Body of pancreas (tissue), 4 donors: ENCODE measurements at places on chromosomes 5 and 9. TPM values are rescaled to one million over a fixed set of nuclear protein-coding genes. Genes with fewer than 3 reads are reported as not detected.

Gene PHYHD1
- 48.8 TPM for total RNA-seq

Gene FOXD4L4
- total RNA-seq: 0.52 TPM

Gene DNLZ
- total RNA-seq: 24.1 TPM

Gene DND1
- total RNA-seq: 1.8 TPM

Gene SLC46A2
- total RNA-seq: 0.78 TPM

Gene PTGDS
- total RNA-seq: 48.0 TPM

Gene PCDHB16
- 2.1 TPM for total RNA-seq

Gene NEUROG1
- total RNA-seq: not detected

DNA sequence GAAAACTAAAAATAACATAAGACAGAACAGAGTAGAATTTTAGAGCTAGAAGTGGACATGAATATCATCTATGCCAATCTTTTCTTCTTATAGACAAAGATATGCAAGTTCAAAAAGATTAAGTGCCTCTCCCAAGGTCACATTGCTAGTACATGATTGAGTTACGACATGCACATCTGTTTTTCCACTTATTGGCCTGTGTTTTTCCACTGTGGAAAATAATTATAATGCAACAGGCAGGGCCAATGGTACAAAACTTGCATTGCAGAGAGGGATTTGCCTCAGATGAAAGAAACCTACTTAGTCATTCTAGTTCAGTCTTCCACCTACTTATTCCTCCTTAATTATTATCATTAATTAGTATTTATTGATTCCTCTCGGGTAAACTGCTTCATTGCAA lies 407.8 kb upstream of the SGCD start:
- no peaks in the 10 kb centered on the region for H3K27me3 ChIP-seq
- no peaks in the 10 kb centered on the region for H3K4me1 ChIP-seq
- no peaks in the 10 kb centered on the region for H3K36me3 ChIP-seq

- no peaks in the 10 kb centered on the region for H3K4me1 ChIP-seq
- H3K4me3 ChIP-seq: no peak overlapping the region
- peaks cover 6% of the 10 kb centered on the region for H3K36me3 ChIP-seq
- H3K27me3 ChIP-seq: no peaks in the 10 kb centered on the region
Observed at GRCh38 chr5:146510559-146511125, 5.3 kb downstream of the GPR151 start.

DNA sequence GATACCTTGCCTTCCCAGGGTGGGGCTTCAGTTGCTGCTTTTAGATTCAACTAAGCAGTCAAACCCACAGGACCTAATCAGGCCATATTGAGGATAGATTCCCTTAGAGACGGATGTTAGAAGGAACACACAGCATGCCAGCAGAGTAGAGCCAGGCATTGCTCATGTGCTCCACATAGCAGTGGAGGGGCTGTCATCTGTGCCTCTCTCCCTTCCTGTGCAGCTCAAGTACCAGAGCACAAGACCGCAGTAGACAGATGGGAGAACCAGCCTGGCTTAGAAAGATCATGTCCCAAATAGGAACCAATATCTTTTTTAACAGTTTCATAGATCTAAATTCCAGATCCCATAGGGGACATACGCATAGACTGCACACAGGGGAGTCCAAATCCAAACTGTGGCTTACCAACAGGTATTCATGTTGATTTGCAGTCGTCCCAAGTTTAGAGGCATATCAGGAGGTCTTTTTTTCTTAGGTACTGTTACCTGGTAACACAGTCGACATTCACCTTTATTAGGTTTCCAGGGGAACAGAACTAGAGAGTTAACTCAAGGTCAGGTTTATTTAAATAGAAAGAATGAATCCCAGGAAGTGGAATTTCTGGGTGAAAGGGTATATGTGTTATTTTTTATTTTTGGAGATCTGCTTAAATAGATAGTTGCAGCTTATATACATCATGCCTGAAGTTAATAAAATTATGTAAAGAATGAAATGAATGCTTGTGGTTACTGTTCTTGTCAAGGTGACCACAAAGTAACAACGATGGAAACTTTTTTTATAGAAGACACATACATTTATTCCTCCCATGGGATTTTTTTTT lies 43.5 kb upstream of the PCAT7 start:
- DNase-seq: no peak
- H3K36me3 ChIP-seq: no peaks in the 10 kb centered on the region
- H3K27ac ChIP-seq: no peak overlapping the region
- no peak overlapping the region for H3K4me3 ChIP-seq
- no peaks in the 10 kb centered on the region for H3K27me3 ChIP-seq

DNA sequence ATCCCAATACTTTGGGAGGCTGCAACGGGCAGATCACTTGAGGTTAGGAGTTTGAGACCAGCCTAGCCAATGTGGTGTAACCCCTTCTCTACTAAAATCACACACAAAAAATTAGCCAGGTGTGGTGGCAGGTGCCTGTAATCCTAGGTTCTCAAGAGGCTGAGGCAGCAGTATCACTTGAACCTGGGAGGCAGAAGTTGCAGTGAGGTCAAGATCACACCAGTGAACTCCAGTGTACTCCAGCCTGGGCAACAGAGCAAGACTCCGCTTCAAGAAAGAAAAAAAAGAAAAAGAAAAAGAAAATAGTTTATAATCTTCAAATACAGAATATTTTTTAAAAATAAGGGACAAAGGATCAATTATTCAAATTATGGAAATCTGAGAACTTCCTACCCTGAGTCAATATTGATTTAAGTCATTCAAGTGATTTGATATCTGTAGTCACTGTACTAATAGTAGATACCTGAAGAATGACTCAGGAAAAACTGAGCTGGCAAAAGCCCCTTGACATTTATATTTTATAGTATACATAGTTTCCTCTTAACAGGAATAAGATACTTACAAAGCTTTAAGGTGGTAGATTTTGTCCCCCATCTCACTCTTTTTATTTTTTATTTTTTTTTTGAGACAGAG lies 61.8 kb downstream of the PTBP3 start:
- H3K27me3 ChIP-seq: no peaks in the 10 kb centered on the region
- no peak for DNase-seq
- H3K27ac ChIP-seq: peak overlapping the region; percentile 45
- H3K36me3 ChIP-seq: no peaks in the 10 kb centered on the region
- no peak overlapping the region for H3K4me3 ChIP-seq
- H3K4me1 ChIP-seq: peaks cover 12% of the 10 kb centered on the region

GRCh38 chr9:114226246-114227055 lies 71.1 kb downstream of the COL27A1 start:
- no peaks in the 10 kb centered on the region for H3K27me3 ChIP-seq
- no peak for DNase-seq
- H3K27ac ChIP-seq: no peak overlapping the region
- no peaks in the 10 kb centered on the region for H3K36me3 ChIP-seq
- no peaks in the 10 kb centered on the region for H3K4me1 ChIP-seq

DNA sequence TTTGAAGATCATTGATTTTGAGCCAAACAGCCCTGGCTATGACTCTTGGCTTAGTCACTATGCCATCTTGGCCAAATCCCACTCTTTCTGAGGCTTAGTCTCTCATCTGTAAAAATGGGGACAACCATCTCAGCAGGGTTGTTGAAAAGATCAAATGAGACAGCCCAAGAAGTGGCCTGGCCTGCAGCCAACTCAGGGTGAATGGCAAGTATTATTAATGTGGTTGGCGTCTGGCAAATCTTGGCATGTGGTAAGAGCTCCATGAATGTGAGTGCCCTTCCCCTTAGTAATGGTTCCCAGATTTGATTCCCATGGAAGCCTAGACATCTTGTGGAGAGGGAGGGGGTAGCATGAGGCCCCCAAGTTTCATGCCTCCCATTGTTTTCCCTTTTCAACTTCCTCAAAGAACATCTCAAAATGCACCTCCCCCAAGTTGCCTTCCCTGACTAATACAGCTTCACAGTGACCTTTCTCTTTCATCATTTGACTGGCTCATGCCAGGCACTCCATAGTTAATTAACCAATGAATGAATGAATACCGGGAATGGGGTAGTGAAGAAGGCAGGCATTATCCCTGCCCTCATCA lies 11.8 kb upstream of the TGFBI start:
- H3K27me3 ChIP-seq: no peaks in the 10 kb centered on the region
- H3K4me1 ChIP-seq: peaks cover 5% of the 10 kb centered on the region
- no peak overlapping the region for H3K4me3 ChIP-seq
- no peak overlapping the region for H3K27ac ChIP-seq

- H3K4me3 ChIP-seq: peak overlapping the region; percentile 61
- DNase-seq: no peak
- peak overlapping the region; percentile 97 for H3K27ac ChIP-seq
Observed at GRCh38 chr5:137753691-137754187, 424 bp downstream of the HNRNPA0 start.

DNA sequence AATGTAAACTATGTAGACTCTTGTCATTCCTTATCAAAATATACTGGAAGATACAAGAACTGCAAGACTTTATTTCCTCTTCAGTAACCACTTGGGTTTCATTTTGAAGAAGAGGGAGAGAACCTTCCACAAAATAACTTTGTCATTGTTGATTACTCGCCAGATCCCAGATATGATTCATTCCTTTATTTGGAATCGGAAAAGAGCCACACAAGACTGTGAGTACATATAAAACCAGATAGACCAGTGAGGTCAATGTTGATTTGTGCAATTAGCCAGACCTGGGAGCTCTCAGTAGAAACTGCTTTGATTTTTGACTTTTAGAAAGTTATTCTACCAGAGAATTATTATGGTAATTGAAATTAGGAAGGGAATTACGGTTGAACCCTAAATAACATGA lies 146.1 kb downstream of the TMEM167A start:
- no peak overlapping the region for H3K27ac ChIP-seq
- DNase-seq: no peak
- H3K27me3 ChIP-seq: no peaks in the 10 kb centered on the region
- no peaks in the 10 kb centered on the region for H3K36me3 ChIP-seq

GRCh38 chr5:143138839-143139238 lies 264.6 kb downstream of the NR3C1 start:
- H3K4me3 ChIP-seq: no peak overlapping the region
- H3K36me3 ChIP-seq: no peaks in the 10 kb centered on the region
- H3K27ac ChIP-seq: no peak overlapping the region
- peaks cover 26% of the 10 kb centered on the region for H3K4me1 ChIP-seq
- no peaks in the 10 kb centered on the region for H3K27me3 ChIP-seq

DNA sequence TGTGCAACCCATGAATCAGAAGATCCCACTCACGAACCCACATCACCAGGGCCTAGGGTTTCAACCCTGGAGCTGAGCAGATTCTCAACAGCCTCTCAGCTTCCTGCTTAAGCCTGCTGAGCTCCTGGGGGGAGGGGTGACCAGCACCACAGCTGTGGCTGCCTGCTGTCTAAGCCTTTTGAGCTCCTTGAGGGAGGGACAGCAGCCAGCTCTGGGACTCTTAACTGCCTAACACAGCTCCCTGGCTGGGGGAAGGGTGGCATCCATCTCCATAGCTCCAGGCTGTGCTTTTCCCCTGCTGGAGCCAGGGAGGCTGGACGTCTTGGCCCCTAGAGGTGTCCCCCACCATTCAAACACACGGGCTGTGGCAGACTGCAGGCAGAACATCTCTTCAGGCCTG lies 250.3 kb downstream of the DMAC1 start:
- H3K4me1 ChIP-seq: no peaks in the 10 kb centered on the region
- H3K27ac ChIP-seq: no peak overlapping the region
- H3K4me3 ChIP-seq: no peak overlapping the region
- no peaks in the 10 kb centered on the region for H3K36me3 ChIP-seq
- H3K27me3 ChIP-seq: no peaks in the 10 kb centered on the region

- H3K36me3 ChIP-seq: no peaks in the 10 kb centered on the region
- peaks cover 11% of the 10 kb centered on the region for H3K4me1 ChIP-seq
- peak; percentile 76 for DNase-seq
Observed at GRCh38 chr5:56375011-56375410, 141.9 kb upstream of the ANKRD55 start.

- no peak overlapping the region for H3K4me3 ChIP-seq
- no peaks in the 10 kb centered on the region for H3K36me3 ChIP-seq
- no peak overlapping the region for H3K27ac ChIP-seq
- no peak for DNase-seq
- no peaks in the 10 kb centered on the region for H3K27me3 ChIP-seq
- no peaks in the 10 kb centered on the region for H3K4me1 ChIP-seq
Observed at GRCh38 chr9:7816021-7816420, 16.4 kb upstream of the DMAC1 start.

- no peak for DNase-seq
- H3K4me3 ChIP-seq: no peak overlapping the region
- H3K27ac ChIP-seq: no peak overlapping the region
- H3K27me3 ChIP-seq: no peaks in the 10 kb centered on the region
Observed at GRCh38 chr5:107072967-107073366, 597.8 kb downstream of the EFNA5 start.

DNA sequence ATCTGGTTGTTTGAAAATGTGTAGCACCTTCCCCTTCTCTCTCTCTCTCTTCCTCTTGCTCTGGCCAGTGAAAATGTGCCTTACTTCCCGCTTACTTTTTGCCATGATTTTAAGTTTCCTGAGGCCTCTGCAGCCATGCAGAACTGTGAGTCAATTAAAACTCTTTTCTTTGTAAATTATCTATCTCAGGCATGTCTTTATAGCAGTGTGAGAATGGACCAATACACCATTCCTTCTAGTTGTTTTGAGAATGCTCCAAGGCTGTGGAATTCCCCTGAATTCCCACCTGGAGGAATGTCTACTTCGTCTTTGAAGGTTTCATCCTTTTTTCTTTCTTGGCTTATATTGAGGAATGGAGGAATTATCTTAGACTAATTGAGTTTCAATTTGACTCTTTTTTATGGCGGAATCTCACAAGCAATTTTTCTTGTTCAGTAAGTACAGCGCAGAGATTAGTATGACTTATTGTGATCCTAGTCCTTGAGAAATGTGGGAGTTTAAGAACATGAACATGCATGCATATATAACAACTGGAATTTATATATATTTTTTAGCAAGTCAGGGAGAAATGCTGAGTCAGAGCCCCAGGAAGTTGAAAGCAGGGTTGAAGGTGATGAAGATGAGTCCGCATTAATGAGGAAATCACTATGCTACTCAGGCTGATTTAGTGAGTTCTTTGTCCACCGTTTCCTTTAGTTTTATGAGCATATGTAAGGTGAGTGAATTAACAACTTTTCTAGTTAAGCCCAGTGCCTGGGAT lies 488.1 kb upstream of the ADAMTS16 start:
- DNase-seq: no peak
- no peak overlapping the region for H3K27ac ChIP-seq
- H3K4me1 ChIP-seq: no peaks in the 10 kb centered on the region
- H3K27me3 ChIP-seq: no peaks in the 10 kb centered on the region
- H3K36me3 ChIP-seq: no peaks in the 10 kb centered on the region
- no peak overlapping the region for H3K4me3 ChIP-seq

DNA sequence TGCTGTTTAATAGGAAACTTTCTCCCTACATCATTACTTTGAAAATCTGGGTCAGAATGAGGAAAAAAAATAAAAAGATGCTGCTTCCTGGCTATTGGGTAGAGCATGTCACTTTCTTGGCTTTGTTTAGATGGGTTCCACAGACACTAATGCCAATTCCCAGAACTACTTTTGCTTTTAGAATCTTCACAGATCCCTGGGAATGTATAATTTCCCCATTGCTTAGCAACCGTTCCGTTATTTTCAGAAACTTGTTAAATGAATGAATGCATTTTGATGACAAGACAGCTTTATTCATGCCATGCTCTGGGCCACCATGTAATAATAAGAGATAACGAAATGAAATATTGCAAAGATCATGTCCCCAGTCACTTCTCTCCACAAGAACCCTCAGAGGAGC lies 126.5 kb upstream of the TRPC7 start:
- no peak for DNase-seq
- H3K4me1 ChIP-seq: no peaks in the 10 kb centered on the region
- H3K36me3 ChIP-seq: no peaks in the 10 kb centered on the region
- H3K4me3 ChIP-seq: no peak overlapping the region

- H3K27ac ChIP-seq: no peak overlapping the region
- peak; percentile 16 for DNase-seq
- no peak overlapping the region for H3K4me3 ChIP-seq
- H3K27me3 ChIP-seq: no peaks in the 10 kb centered on the region
- H3K4me1 ChIP-seq: no peaks in the 10 kb centered on the region
- H3K36me3 ChIP-seq: no peaks in the 10 kb centered on the region
Observed at GRCh38 chr5:176716320-176716719, 69.0 kb downstream of the TSPAN17 start.
